ENCODE measurements at places on chromosomes 5 and 9. TPM values are rescaled to one million over a fixed set of nuclear protein-coding genes. Genes with fewer than 3 reads are reported as not detected.

DNA sequence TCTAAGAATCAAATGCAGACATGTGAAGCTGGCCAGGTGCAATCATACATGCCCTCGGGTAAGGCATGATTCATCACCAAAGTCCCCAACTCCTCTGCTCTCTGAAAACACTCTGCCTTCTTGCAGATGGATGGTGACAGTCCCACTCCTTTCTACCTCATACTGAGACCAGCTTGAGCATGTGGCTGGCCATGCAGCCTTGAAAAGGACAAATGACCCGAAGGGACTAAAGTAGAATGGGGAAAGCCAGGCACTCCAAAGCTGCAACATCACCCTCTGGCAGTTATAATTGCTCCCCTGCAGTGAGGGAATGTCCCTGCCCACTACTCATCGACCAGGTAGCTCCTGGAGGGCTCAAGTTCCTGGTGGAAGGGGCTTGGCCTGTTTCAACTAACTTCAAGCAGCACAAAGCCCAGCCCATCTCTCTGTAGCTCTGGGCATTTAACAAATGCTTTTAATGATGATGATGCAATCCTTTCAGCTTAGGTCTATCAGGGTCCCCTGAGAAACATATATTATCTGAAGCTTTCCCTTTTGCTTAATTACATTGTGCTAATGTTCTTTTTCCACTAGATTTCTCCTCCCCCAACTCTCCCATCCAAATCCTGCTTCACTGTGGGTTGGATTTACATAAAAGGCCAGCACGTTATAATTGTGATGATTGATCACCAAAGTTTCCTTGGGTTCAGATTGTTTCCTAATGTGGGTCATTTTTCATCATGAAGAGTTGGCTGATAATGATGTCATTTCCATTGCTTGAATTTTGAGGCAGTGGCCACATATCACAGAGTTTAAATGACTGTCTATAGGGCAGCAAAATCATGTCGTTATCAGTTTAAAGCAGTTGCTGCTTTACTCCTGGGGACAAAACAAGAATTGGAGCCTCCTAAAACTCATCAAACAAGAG is 436.5 kb upstream of the SLC30A5 start:
- H3K27me3 ChIP-seq, result no peaks in the 10 kb centered on the region
- H3K36me3 ChIP-seq, result no peaks in the 10 kb centered on the region
- H3K4me3 ChIP-seq, result no peak overlapping the region
- no peak overlapping the region for H3K27ac ChIP-seq
- peak; percentile 7 for DNase-seq

The HTR4 gene
- total RNA-seq, result not detected

DNA sequence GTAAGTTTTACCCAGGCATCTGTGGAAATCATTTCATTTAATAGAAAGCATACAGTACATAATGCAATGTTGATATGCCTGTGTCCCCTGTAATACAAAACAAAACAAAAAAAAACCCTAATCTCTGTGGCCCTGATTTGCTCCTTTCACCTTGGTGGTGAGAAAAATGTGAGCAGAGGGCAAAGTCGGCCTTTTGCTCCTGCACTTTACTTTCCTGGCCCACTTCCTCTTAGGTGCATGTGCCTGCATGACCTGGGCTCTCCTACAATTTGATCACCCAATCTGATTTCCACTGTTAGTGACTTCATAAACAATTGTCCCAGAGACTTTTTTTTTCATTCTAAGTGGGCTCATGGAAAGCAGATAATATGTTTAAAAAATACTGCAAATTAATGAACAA is 424.3 kb downstream of the SEMA5A start:
- no peaks in the 10 kb centered on the region for H3K4me1 ChIP-seq
- no peak overlapping the region for H3K4me3 ChIP-seq
- peaks cover 6% of the 10 kb centered on the region for H3K36me3 ChIP-seq
- no peak for DNase-seq

- no peaks in the 10 kb centered on the region for H3K36me3 ChIP-seq
- DNase-seq, result no peak
- H3K27me3 ChIP-seq, result no peaks in the 10 kb centered on the region
- H3K4me3 ChIP-seq, result no peak overlapping the region
- no peak overlapping the region for H3K27ac ChIP-seq
Observed at GRCh38 chr9:130731355-130731754, 37.8 kb downstream of the EXOSC2 start.

The EPB41L4A gene
- 0.51 TPM for total RNA-seq

The NIPBL gene
- total RNA-seq, result 34.2 TPM

- DNase-seq, result no peak
- H3K36me3 ChIP-seq, result no peaks in the 10 kb centered on the region
- H3K27me3 ChIP-seq, result no peaks in the 10 kb centered on the region
- no peaks in the 10 kb centered on the region for H3K4me1 ChIP-seq
Observed at GRCh38 chr5:89299998-89300397, 417.0 kb upstream of the MEF2C start.

The TXNDC8 gene
- not detected for total RNA-seq

DNA sequence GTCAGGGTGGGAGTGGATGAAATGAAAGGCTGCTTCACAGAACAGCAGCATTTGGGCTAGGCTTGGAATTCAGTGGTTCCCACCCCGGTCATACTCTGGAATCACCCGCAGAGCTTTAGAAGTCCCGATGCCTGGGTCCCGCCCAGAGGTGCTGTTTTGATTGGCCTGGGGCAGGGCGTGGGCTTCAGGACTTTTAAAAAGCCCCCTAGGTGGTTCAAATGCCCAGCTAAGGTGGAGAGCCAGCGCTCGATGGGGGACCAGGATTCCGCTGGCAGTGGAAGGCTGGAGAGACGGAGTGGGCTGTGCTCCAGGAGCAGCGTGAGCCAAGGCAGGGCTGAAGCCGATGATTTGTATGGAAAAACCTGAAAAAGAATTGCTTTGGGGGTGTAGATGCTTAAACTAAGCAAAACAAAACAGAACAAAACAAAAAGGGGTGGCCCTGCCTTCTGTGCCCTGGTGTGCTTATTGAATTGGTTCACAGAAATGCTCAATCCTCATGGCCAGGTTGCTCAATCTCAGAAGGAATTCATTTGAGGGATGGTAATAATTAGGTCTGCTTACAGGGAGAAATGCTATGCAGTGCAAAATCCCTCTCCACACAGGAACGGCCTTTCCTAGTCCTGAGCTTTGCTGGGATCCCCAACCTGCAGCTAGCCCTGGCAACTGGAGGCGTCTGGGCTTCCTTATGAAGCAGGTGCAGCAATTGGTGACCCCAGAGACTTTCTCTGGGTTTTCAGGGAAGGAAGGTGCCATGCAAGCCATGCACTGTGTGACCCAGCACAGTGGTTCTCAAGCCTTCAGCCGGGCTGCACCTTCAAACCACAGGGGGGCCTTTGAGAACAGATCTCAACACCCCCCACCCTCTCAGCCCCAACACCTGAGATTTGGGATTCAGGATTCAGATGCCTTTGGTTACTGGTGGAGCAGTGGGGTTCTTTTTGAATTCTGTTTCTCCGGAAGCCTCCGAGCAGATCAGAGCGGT is 174.0 kb upstream of the ZNF618 start:
- no peaks in the 10 kb centered on the region for H3K27me3 ChIP-seq
- no peak overlapping the region for H3K4me3 ChIP-seq
- H3K36me3 ChIP-seq, result no peaks in the 10 kb centered on the region
- no peak overlapping the region for H3K27ac ChIP-seq

The HEMGN gene
- not detected for total RNA-seq

- no peaks in the 10 kb centered on the region for H3K27me3 ChIP-seq
- no peaks in the 10 kb centered on the region for H3K4me1 ChIP-seq
- H3K4me3 ChIP-seq, result no peak overlapping the region
- no peak for DNase-seq
Observed at GRCh38 chr9:4540425-4540824, 50.2 kb downstream of the SLC1A1 start.

- no peak overlapping the region for H3K27ac ChIP-seq
- H3K27me3 ChIP-seq, result no peaks in the 10 kb centered on the region
- H3K36me3 ChIP-seq, result no peaks in the 10 kb centered on the region
- H3K4me1 ChIP-seq, result no peaks in the 10 kb centered on the region
Observed at GRCh38 chr5:32551194-32551593, 34.2 kb upstream of the SUB1 start.

- DNase-seq, result no peak
- no peaks in the 10 kb centered on the region for H3K4me1 ChIP-seq
- H3K27ac ChIP-seq, result no peak overlapping the region
- H3K27me3 ChIP-seq, result no peaks in the 10 kb centered on the region
- H3K4me3 ChIP-seq, result no peak overlapping the region
Observed at GRCh38 chr9:9521033-9521779, 1091.6 kb downstream of the PTPRD start.

GRCh38 chr9:124849801-124850200 is 3.5 kb upstream of the WDR38 start:
- H3K4me1 ChIP-seq, result peaks cover 3% of the 10 kb centered on the region
- peak; percentile 79 for DNase-seq
- H3K27ac ChIP-seq, result no peak overlapping the region
- no peaks in the 10 kb centered on the region for H3K36me3 ChIP-seq

The SV2C gene
- total RNA-seq, result not detected

The RELL2 gene
- total RNA-seq, result 2.6 TPM

DNA sequence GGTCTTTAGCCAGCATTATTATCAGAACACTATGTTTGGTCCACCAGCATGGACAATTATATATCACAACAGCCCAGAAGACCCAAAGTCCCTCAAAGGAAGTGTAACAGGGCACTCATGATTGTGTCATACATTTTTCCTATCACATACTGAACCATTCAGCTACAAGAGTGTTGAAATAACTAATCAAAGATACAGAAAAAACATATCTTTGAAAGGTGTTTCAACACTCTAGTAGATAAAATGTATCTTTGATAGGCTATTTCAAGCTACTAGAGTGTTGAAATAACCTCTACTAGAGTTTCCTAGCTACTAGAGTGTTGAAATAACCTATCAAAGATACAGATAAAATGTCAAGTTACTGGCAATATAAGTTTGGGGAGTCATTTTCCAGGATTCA is 545.0 kb downstream of the PRR16 start:
- no peak overlapping the region for H3K4me3 ChIP-seq
- no peak for DNase-seq
- H3K27me3 ChIP-seq, result no peaks in the 10 kb centered on the region
- H3K36me3 ChIP-seq, result no peaks in the 10 kb centered on the region
- no peaks in the 10 kb centered on the region for H3K4me1 ChIP-seq

- DNase-seq, result no peak
- no peaks in the 10 kb centered on the region for H3K27me3 ChIP-seq
- H3K36me3 ChIP-seq, result no peaks in the 10 kb centered on the region
- H3K4me3 ChIP-seq, result no peak overlapping the region
- peaks cover under 1% of the 10 kb centered on the region for H3K4me1 ChIP-seq
- H3K27ac ChIP-seq, result no peak overlapping the region
Observed at GRCh38 chr5:74589204-74590056, 51.1 kb downstream of the ENC1 start.

DNA sequence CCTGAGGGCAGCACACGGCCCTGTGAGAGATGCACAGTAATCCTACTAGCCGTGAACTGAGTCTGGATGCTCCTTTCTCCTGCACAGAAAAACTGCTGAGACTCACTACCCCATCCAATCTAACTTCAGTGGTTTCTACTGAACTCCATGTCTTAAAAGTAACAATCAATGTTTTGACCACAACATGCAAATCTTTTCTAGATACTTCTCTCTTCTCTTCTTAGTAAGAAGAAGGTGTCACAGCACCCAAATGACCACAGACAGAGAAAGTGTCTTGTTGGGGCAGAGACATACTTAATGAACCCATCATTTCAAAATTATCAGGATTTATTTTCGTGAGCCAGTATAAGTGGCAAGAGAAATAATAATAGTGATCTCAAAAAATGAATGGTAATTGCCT is 285.8 kb upstream of the MEF2C start:
- no peaks in the 10 kb centered on the region for H3K36me3 ChIP-seq
- DNase-seq, result no peak
- no peaks in the 10 kb centered on the region for H3K27me3 ChIP-seq
- no peak overlapping the region for H3K4me3 ChIP-seq
- no peaks in the 10 kb centered on the region for H3K4me1 ChIP-seq
- no peak overlapping the region for H3K27ac ChIP-seq

The APBA1 gene
- total RNA-seq, result 8.8 TPM

The LIX1 gene
- not detected for total RNA-seq

- no peak overlapping the region for H3K27ac ChIP-seq
- H3K36me3 ChIP-seq, result no peaks in the 10 kb centered on the region
- H3K4me1 ChIP-seq, result no peaks in the 10 kb centered on the region
- H3K4me3 ChIP-seq, result no peak overlapping the region
Observed at GRCh38 chr9:81103597-81104471, 585.5 kb downstream of the TLE1 start.

GRCh38 chr9:99359336-99359735 is 137.3 kb downstream of the SEC61B start:
- H3K27me3 ChIP-seq, result no peaks in the 10 kb centered on the region
- no peak overlapping the region for H3K27ac ChIP-seq
- peaks cover 10% of the 10 kb centered on the region for H3K4me1 ChIP-seq

DNA sequence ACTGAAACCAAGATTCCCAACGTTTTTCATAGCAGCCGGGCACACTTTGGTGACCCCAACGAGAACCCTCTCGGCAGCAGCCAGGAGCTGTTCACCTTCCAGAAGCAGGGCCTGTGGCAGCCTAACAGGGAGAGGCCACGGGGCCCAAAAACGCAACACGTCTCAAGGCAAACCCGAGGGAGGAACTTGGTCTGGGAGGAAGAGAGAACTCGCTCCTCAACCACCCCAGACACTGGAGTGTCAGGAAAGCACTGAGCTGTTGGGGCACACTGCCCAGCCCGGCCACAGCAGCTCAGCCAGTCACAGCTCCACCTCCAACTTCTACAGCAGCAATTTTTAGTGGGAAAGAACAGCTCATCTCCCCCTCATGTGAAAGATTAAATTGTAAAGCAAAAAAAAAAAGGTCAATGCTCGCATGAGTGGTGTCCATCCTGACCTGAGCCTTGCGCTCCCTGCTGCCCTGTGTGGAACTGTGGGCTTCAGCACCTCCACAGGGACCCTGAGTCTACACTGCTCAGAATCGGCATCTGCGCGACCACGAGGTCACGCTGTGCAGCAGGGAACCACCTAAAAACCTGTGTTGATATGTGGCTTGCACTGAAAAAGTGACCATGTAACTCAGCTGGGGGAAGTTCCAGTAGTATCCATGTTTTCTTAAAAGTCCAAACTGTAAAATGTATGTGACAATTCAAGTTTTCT is 55.0 kb downstream of the IPPK start:
- no peak for DNase-seq
- no peaks in the 10 kb centered on the region for H3K27me3 ChIP-seq
- peaks cover 26% of the 10 kb centered on the region for H3K4me1 ChIP-seq
- peaks cover 20% of the 10 kb centered on the region for H3K36me3 ChIP-seq

The CNTFR gene
- total RNA-seq, result 0.26 TPM

DNA sequence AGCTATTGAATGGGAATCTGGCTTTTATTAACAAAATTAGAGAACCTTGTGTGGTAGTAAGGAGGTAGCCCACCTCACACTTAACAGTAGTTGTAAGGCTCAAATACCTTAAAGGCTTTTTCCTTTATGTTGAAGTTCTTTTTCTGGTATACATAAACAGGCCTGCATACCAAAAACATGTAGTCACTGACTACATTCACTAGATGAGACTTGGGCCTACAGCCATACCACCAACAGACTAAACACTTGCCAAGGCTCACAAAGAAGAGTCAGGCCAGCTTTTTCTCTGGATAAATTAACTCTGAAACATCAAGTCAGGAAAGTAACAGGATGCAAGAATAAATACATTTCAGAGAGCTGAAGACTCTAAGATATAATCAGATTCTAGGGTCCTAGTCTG is 78.6 kb upstream of the MPDZ start:
- H3K4me1 ChIP-seq, result peaks cover 3% of the 10 kb centered on the region
- H3K36me3 ChIP-seq, result no peaks in the 10 kb centered on the region
- no peak overlapping the region for H3K27ac ChIP-seq
- peak; percentile 96 for DNase-seq
- no peaks in the 10 kb centered on the region for H3K27me3 ChIP-seq
